ENCODE measurements at places on chromosomes 7 and 10. TPM values are rescaled to one million over a fixed set of nuclear protein-coding genes. Genes with fewer than 3 reads are reported as not detected.
A peak's percentile ranks its signal among the peaks of the same experiment; 100 is the strongest.

GRCh38 chr10:131859341-131860020 lies 41.3 kb upstream of the PPP2R2D start:
- DNase-seq, result no peak

DNA sequence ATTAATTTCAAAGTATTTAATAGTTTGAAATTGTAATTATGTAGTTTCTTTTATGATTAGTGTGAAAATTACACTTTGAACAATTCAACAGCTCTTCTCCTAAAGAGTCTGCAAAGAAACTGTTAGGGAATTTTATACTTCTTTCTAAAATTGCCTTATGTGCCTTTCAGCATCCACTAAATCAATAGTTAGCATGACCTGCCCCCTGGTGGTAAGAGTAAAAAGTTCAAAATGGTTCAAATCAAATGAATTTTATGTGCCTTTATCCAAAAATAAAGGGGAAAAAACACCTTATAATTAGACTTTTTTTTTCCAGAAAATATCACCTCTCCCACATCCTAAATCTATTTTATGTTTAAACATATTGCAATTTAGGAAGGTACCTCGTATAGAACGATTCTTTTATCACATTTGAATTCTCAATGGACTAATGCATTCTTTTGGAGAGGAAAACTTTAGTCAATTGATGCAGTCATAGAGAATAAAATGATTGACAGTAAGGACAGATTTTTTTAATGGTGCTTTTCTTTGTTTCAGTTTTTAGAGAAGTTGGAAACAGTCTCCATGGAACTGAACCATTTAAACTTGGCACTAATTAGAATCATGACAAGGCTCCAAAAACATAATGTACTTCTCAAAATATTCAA lies 163.7 kb downstream of the SEMA3D start:
- DNase-seq, result peak; percentile 31

DNA sequence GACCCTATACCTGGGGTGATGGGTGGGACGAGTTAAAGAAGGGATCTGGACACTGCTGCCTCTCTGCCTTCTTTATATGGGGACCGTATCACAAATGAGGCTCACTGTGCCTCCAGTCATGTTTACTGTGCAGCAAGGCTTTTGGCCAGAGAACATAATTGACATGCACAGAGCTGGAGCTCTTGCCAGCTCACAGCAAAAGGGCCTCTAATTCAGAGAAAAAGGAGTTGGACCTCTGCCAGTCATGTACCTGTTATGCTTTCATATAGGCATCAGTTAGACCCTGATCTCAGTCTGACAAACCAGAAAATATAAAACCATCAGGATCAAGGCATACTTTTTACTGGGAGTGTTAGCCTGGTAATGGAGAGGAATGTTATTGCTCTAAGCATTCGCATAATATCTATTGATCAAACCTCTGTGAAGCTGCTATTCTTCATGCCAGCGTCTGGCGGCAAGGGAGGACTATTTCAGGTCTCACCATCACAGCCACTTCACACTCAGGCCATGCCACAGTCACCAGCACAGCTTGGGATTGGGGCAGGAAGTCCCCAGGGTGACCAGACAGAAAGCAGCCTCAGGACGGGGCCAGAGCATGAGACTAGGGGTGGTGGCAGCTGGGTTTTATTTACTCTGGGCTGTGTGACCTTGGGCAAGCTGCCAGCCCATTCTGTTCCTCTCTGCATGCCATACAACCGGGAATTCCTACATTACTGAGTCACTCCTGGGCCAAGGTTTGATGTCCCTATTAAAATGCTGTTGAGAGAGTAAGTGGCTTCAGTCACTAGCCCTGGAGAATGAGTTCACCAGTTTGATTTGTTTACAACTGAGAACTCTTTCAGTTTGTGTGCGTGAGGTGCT lies 90.1 kb downstream of the NPSR1 start:
- peak; percentile 77 for DNase-seq

GRCh38 chr7:50138101-50138500 lies 45.1 kb upstream of the ZPBP start:
- no peak for DNase-seq

- DNase-seq, result no peak
Measured at GRCh38 chr7:141220263-141220880, 146.5 kb downstream of the TMEM178B start.

- DNase-seq, result no peak
Measured at GRCh38 chr7:144470078-144470477, 66.6 kb upstream of the NOBOX start.

DNA sequence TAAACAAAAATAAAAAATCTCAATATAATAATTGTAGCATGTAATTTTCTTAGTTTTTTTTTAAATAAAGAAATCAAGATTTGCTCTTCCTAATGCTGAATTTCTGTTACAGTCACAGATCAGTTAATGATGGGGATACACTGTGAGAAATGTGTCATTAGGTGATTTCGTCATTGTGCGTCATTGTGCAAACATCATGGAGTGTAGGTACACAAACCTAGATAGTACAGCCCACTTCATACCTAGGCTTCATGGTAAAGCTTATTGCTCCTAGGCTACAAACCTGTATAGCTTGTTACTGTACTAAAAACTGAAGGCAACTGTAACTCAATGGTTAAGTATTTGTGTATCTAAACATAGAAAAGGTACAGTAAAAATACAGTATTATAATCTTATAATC lies 74.4 kb upstream of the LSM8 start:
- no peak for DNase-seq

DNA sequence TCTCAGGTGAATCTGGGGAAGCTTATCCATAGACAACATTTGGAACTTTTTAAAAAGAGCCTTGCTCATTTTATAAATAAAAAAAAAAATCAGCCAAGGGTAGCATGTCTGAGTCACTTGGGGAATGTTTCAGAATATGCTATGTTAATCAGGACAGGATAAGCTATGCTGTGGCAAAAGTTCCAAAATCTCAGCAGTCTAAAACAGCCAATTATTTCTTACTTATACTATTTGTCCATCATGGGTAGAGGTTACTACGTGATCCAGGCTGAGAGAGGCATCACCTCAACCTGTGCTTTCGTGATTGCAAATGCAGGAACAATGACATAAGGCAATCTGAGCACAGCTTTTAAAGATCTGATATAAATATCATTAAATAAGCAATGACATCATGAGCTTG lies 6.5 kb downstream of the SLC13A1 start:
- DNase-seq, result no peak

DNA sequence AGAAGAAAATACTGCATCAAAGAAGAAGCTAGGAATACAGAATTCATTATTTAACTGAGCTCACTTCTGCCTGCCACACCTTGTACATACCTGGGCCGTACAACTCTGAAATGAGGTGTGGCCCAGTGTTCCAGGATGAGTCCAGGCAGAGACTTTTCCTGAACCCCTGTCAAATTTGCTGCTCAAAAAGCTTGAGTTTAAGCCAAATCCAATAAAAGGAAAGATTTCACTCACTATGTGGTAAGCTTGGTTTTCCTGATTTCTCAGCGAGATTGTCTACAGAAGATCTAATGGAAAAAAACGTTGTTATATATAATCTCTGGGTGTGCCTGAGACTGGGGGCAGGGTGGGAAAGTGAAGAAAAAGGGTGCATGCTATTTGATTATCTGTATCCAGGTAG lies 72.1 kb upstream of the EGFR start:
- no peak for DNase-seq

- DNase-seq, result peak; percentile 3
Measured at GRCh38 chr10:78852466-78853240, 216.1 kb upstream of the ZMIZ1 start.

- DNase-seq, result no peak
Measured at GRCh38 chr10:104577861-104578521, 63.1 kb upstream of the SORCS3 start.

DNA sequence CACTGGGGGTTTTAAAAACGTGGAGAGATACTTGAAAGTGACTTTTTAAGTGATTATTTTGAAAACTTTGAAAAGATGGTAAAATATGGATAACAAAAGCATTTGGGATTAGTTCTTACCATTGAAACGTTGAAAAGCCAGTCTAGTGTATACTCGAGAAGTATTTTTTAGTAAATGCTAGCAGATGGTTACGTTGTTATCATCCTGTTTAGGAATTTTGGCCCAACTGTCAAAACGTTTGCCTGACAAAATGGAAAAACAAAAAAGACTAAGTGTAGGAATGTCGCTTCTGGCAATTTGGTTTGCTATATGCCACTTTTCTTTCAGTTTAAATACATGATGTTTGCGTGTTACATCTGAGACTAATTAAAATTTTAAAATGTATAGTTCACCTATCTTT lies 1.2 kb downstream of the RBM33 start:
- DNase-seq, result no peak

DNA sequence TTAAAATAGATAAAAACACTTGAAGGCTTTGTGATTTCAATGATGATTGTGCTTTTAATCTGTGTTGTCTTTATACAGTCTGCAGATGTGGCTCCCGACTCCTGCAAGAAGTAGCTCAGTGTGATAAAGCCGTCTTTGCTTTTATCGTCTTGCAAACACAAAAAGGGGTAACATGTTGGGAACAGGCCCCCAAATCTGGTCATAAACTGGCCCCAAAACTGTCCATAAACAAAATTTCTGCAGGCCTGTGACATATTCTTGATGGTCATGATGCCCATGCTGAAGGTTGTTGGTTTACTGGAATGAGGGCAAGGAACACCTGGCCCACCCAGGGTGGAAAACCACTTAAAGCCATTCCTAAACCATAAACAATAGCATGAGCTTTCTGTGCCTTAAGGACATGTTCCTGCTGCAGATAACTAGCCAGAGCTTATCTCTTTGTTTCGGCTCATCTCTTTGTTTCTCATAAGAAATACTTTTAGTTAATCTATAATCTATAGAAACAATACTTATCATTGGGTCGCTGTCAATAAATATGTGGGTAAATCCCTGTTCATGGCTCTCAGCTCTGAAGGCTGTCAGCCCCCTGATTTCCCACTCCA lies 14.8 kb upstream of the ZNF485 start:
- no peak for DNase-seq

- no peak for DNase-seq
Measured at GRCh38 chr10:15049533-15049932, 5.8 kb downstream of the OLAH start.

GRCh38 chr7:141071260-141071854 lies 2.5 kb upstream of the TMEM178B start:
- DNase-seq, result no peak

DNA sequence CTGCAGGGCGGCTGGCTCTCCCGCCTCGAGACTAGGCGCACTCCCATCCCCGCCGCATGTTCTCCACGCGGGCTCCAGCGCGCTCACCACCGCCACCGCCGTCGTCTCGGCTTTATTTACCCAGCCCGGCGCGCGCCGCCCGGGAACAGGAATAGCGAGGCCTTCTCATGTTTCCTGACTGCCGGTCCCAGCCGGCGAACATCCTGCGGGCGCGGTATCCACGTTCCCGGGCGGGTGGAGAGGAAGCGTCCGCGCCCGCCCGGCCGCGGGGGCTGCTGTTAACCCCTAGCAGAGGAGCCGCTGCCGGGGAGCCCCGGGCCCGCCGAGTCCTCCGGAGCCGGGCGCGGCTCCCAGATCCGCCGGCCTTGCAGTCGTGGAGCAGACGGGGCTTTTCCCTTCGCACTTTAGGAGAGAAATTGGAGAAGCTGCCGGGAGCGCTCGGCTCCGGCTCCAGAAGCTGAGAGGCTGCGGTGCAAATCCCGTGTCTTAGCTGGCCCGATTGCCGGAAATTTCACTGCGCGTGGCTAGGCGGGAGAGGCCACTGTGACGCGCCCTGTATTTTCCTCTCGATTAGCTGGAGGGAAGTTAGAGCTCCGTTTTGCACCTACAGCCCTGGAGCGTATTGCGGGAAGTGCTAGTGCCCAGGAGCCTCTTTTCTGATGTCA lies at the start of gene MKX:
MKX (minus strand) TSS at position 88 of the 665 bp plus-strand sequence. CDS start 2,404 bp downstream, outside the sequence.
- DNase-seq, result no peak

- DNase-seq, result no peak
Measured at GRCh38 chr7:128790315-128791041, 1.3 kb upstream of the CCDC136 start.

GRCh38 chr7:116399819-116400218 lies 99.7 kb upstream of the CAV2 start:
- no peak for DNase-seq

GRCh38 chr7:29239638-29240037 lies 45.1 kb downstream of the CHN2 start:
- no peak for DNase-seq

DNA sequence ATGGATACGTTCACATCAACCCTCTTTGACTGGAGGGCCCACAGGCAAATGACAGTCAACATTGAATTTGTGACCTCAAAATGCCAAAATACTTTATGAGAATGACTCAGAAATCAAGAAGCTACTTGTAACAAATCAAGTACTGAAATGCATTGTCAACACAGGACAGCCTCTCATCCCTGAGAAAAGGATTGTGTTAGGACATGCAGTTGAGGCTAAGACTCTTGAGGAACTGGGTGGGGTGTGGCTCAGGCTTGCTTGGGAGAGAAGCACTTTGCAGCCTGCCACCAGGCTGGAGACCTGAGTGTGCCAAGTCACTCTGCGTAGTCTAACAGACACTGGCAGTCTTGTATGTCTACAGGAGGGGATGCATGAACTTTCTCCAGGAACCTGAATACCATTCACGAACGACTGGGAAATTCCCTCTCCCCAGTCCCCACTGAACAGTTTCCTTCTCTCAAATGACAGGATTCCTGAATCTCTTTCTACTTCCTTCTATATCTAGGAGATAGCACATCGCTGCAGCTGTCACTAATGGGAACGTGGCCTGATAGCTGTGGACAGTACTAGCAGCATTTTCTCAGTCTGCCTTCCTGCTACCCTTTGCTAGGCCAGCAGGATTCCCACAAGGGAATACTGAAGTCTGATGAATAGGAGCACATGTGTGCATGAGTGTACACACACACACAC lies 3.3 kb upstream of the SMO start:
- DNase-seq, result no peak

DNA sequence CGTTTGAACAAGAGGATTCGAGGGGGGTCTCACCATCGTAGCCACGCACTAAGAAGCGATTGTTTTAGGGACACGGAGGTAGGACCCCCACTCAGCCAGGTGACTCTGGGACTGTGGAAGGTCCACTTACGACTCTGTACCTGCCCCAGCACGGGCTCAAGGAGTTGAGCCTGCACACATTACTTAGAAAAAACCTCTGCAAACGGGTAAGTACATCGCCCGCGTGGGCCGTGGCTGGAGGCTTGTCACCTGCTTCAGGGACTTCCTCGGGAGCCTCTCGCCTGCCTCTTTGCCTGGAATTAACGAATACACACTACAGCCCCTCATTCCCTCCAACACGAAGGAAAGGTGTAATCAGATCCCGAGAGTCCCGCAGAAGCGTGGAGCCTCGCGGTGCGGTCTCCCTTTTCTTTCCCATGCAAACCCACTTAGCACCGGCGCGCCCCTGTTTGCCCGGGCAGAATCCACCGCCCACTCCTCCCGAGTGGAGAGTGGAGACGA lies 826 bp downstream of the PODXL start:
- DNase-seq, result no peak

MRC1 gene
- total RNA-seq, result 23.8 TPM

HOXA1 gene
- total RNA-seq, result 2.5 TPM

FAM13C gene
- total RNA-seq, result 1.7 TPM

SLC29A3 gene
- total RNA-seq, result 3.1 TPM

CRYGN gene
- total RNA-seq, result not detected

ASZ1 gene
- total RNA-seq, result not detected

STEAP1 gene
- total RNA-seq, result 1.5 TPM

PNLIPRP1 gene
- not detected for total RNA-seq

TFAM gene
- 12.7 TPM for total RNA-seq

CYP17A1 gene
- not detected for total RNA-seq

HMX3 gene
- not detected for total RNA-seq

EBF3 gene
- 2.0 TPM for total RNA-seq

Measured in glomerular endothelial cell (primary cell).